ENCODE measurements at places on chromosomes 4 and X.

- no peak for DNase-seq
Observed at GRCh38 chrX:135549519-135549918, 29.1 kb downstream of the INTS6L start.

- no peak for DNase-seq
Observed at GRCh38 chr4:18291256-18291655, 269.7 kb upstream of the LCORL start.

DNA sequence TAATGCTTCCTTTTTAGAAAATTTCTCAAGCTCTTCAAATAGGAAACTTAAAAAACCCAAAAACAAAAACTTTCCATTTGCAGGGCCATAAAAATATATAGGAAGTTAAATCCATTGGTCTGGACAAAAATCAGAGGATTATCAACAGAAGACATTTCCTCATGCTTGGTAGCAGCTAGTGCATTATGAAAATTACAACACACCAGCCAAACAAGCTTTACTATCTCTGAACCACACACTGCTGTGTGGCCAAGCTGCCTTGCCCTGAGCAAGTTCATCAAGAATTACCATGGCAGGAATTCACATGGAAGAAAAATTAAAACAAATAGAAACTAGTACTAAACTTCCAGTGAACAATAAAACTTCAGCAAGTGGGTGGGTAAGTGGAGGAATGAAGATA is 3.6 kb downstream of the USP46 start:
- no peak for DNase-seq

DNA sequence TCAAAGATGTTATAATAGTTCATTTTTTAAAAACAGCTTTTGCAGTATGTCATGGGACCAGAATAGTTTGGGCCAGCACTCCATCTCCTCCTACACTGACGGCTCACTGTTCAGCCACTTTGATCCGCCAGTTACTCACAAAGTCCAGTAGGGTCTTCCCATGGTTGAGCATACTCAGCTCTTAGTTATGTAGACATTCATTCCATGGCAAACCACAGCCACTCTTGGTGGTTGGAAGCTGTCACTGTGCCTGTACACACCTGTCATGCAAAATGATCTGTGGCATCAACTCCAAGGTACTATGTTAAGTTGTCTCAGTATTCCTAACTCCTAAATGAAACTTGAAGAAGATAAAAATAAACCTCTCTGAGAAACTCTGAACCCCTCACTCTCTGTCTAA is 127.2 kb downstream of the NR3C2 start:
- no peak for DNase-seq

GRCh38 chr4:176291748-176292147 is 22.7 kb upstream of the ASB5 start:
- DNase-seq = no peak

DNA sequence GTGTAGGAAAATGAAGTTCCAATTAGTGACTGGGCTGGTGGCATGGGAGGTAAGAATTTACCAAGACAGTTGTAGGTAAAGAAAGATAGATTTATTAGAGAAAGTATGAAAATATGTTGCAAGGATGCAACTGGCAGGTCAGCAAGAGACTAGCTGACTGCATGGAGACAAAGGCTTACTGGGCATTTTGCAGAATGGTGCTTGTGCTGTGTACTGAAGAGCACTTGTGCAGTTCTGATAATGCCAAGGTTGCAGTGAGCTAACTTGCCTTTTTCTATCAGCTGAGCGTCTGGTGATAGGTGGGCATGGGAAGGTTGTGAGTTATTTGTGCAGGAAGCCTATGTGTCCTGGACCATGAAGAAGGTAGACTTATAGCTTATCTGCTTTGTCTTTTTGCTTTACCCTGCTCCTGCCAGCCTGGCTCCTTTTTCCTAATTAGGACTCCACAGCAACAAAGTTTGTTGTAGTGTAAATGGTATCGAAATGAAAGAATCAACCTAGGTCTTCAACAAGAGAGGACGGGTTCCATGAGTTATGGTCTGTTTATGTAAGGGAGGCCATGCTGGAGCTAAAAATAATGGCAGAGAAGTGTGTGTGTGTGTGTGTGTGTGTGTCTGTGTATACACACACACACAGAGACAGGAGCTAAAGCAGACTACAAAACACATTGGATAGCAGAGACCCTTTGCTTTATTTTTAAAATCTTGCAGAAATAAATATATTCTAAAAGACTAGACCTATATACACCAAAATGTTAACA is 15.0 kb downstream of the BST1 start:
- no peak for DNase-seq

DNA sequence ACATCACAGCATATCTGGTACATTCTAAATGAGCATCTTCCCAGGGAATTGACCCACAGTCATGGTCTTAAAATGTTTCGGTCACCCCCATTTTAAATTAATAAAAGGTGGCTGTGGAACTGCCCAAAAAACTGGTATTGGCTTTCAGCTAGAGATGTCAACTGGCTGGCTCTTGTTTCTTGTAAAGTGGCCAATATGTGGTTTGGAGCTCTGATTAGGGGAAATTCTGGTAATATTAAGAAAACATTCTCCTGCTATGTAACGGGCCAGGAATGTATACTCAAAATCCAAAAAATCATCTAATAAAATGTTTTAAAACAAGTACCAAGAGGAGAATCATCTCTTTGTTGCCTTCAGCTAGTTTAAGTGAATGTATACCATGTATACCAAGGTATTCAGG is 62.0 kb upstream of the VCX2 start:
- DNase-seq = no peak

All from Caco-2 (cell line).